ENCODE measurements at places on chromosomes 5 and 9.
A peak's percentile ranks its signal among the peaks of the same experiment; 100 is the strongest.

DNA sequence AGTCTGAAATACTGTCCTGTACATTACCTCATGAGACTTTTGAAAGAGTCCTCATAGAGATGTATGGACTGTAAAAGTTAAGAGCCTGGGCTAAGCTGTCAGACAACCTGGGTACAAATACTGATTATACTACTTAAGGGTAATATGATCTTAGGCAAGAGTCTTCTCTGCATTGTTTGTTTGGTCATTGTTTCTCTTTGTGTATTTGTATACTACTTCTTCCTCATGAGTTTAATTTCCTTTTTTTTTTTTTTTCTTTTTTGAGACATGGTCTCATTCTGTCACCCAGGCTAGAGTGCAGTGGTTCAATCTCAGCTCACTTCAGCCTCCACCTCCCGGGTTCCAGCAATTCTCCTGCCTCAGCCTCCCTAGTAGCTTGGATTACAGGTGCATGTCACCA is 2.6 kb upstream of the PFDN1 start:
- no peak for DNase-seq

DNA sequence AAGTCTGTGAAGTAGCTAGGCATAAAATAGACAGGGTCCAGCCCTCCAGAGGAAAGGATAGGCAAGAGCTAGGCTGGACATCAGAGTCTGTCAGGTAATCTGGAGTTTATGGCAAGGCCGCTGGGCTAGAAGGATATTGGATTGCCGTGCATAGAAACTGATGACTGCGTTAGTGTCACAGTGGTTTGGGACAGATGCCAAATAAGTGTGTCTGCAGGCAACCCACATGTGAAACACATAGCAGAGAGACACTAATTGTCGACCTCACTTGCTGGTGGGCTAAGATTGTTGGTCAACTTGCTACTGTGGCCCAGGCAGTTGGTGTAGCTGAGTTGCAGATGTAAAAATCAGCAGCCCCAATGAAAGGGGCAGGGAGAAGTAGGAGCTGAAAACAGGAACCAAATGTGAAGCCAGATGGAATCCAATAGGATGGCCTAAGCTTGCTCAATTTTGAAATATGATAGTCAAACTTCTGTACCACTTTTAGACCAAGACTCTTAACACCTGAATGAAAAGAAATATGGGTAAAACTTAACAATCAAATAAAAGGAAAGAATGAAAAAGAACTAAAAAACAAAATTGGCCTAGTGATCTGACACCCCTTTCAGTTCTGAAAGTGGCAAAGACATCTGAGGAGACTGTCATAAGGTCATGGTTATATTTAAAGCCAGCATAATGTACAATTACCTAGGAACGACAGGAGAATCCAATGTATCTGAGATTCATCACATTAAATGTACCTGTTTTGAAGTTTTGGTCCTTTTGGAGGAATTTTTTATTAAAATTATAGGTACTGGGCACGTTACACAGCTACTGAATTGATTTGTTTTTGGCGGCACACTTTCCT is 243.3 kb upstream of the ACTBL2 start:
- DNase-seq: no peak

DNA sequence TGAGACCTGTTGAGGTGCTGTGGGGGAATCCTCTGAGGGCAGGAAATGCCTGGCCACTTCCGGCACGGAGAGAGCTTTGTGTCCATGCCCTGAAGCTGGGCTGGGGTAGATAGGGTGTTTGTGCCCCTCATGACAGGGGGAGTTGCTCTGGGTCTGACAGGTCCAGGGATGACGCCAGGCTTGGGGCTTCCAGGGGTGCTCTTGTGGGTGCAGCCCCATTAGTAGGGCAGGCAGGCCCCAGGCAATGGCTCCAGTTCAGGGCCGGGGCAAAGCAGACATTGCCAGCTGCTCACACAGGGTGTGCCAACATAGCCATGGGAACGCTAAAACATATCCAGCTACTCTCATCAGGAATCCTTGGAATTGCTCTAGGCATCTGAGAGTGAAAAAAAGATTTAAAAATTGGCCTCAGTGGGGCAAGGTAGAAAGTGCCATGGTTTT is 21.1 kb downstream of the PITX1 start:
- no peak for DNase-seq

- no peak for DNase-seq
These were observed 3.5 kb downstream of the RUFY1 start for GRCh38 chr5:179553875-179554274.

DNA sequence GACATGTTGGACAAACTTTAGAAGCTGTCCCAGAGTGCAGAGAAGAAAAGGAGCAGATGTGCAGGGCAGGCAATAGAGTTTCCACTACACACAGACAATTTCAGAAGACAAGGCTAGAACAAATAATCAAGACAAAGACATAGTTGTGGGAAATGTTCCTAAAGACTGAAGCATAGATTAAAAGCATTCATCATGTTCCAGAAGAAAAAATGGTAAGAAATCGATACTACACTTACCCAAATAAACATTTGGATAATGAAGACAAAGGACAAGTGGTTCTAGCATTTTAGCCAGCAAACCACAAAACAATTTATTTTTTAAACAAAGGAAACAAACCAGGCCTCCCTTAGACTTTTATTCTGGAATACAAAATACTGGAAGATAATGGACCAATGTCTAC is 97.9 kb downstream of the FSTL4 start:
- DNase-seq: no peak

GRCh38 chr9:136373300-136374182 is at the start of gene CARD9:
CARD9 (minus strand) TSS chr9:136373669; CDS start chr9:136372078, 1,591 bp downstream.
- no peak for DNase-seq

GRCh38 chr5:151617841-151618710 is 26.9 kb upstream of the FAT2 start:
- no peak for DNase-seq

DNA sequence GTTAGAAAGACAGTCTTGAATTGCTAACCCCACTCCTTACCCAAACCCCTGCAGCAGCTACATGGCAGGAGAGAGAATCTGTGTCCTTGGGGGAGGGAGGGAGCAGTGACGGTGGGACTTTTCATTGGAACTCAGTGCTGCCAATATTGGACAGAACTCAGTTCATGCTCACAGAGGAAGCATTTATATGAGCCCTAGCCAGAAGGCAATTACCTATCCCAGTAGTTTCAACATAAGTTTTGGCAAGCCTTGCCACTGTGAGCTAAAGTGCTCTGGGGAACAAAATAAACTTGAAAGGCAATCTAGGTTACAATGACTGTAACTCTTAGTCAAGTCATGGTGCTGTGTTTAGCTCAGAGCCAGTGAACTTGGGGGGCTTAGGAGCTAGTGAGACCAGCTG is 1013.4 kb upstream of the COX7C start:
- no peak for DNase-seq

GRCh38 chr5:61737301-61737963 is 405.4 kb downstream of the ZSWIM6 start:
- no peak for DNase-seq

DNA sequence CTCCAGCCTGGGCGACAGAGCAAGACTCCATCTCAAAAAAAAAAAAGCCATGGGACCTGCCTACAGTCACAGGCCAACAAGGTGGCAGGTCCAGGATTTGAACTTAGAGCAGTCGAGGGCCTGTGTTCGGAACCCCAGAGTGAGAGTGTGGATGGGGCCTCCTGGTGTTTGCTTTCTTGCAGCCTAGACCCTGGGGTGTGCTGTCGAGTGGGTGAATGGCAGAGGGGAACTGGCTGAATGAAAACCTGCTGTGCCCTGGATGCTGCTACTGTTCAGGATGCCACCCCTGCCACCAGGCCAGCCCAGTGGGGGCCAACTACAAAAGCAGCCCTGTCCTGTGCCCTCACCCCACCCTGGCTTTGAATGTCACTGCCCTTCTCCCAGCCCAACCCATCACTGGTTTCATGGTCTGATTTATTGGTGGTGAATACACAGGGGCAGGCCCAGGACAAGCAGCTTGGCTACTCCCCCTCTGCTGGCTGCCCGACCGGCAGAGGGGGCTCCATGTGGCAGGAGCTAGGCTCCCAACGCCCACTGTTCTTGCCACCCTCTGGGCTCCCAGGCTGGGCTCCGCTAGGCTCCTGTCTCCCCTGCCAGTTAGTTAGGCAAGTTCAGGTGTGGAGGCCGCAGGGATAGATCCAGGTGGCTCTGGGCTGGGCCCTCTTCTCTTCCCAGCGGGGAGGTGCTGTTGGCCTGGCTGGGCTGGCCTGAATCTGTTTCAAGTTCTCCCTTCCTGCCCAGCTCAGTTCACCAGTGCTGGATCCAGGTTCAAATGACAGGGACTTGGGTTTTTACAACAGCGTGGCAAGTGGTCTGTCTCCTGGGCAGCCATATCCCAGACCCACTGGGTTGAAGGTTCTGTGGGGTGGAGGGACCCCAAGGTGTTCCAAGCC is 12.2 kb downstream of the FPGS start:
- DNase-seq: no peak

- DNase-seq: no peak
These were observed 1.4 kb upstream of the FOXI1 start for GRCh38 chr5:170104299-170104698.

GRCh38 chr9:136312436-136312835 is 8.5 kb upstream of the CCDC187 start:
- DNase-seq: peak; percentile 27

GRCh38 chr9:28624771-28625170 is 1051.5 kb upstream of the C9orf72 start:
- DNase-seq: no peak

All from activated CD4-positive, alpha-beta T cell treated with anti-CD3 and anti-CD28 coated beads, Interleukin-2, Interleukin-4, amounts not matched to agents 100 ng/mL and 50 ng/mL, durations not matched to agents 16 hours and 8 hours (primary cell).